Left forelimb (tissue), 1 donor: ENCODE measurements at places on chromosomes 6 and 20.

- DNase-seq: no peak
Measured at GRCh38 chr20:63265891-63266515, 6.6 kb upstream of the ARFGAP1 start.

DNA sequence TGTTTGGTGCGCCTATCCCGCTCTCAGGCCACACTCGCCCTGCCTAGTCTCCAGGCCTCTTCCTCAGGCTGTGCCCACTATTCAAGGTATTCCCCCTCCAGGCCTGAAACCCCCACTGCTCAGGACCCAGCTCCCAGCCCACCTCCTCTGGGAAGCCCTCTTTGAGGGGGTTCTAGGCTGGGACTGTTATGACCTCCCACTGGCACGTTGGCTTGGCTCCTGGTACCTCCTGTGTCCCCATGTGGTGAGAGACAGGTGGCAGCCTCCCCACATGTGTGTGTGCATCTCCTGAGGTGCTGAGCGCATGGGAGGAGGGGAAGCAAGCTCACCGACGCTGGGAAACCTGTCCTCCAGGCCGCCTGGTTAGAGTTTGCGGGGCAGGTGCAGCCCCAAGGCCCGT, 82.5 kb downstream of the EDN3 start:
- no peak for DNase-seq

DNA sequence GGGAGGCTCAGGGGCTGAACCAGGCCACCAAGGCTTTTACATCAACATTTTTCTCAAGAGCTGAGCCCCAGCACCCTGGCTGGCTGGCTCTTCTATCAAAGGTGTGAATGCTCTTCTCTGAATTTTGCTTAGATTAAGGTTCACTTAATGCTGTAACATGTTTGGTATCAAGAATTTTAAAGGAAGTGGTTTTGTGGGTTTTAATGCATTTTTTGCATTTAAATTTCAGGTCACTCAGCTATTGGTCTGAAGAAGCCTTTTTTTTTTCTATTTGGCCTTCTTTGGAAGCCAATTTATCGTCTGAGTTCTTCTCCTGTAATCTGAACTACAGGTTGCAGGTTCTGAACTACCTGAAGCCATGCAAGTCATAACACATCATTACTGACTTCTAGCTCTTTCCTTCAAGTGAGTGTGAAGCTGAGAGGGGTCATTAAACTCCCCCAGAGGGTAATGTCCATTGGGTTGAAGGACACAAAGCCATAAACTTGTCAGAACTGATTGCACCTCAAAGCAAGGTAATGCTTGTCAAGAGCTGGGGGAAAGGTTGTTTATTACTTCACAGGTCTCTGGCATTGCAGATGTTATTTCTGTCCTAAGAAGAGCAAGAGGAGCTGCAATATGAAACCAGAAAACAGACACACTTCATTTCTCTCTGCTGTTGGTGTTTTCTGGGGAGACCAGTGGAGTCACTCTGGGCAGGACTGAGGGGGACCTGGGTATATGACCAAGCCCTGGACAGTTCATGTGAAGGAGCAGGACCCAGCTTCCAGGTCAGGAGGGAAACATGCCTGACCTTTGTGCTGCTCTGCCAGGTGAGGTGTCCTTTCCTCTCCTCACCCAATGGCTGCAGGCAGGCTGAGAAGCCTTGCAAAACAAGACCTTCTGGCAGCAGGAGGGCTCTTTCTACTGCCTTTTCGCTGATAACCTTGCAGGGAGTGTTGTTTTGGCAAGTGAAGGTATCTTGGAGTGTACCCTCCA, 26.1 kb upstream of the NEDD9 start:
- no peak for DNase-seq

GRCh38 chr20:46062621-46063020, 27.1 kb downstream of the NCOA5 start:
- DNase-seq: no peak

DNA sequence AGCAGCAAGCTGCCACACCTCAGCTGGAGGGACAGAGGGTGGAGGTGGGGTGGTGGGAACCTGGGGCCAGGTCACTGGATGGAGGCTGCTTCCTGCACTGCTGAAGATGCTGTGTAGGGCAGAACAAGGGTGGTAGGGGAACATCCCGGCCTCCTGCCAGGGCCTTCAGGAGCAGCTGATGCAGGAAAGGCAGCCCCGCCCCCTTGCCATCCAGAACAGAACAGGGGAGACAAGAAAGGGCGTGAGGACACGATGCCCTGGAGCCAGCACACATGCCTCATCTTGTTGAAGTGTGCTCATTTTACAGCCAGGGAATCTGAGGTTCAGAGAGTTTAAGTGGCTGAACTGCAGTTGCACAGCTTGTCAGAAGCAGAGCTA, 43.1 kb upstream of the PHACTR3 start:
- DNase-seq: no peak

DNA sequence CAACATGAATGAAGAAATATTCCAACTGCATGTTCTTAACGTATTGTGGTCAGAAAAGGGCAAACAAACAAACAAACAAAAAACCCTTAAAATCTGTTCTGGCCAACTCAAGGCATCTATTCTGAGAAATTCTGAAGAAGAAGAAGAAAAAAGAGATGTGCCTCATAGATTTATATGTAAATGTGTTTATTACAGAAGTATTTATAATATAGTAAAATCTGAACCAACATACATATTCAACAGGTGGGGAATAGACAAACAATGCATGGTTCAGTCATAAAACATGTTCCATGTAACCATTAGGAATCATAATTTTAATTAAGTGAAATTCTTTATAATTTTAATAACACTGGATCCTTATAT, 616 bp downstream of the BTN3A2 start:
- DNase-seq: no peak

DNA sequence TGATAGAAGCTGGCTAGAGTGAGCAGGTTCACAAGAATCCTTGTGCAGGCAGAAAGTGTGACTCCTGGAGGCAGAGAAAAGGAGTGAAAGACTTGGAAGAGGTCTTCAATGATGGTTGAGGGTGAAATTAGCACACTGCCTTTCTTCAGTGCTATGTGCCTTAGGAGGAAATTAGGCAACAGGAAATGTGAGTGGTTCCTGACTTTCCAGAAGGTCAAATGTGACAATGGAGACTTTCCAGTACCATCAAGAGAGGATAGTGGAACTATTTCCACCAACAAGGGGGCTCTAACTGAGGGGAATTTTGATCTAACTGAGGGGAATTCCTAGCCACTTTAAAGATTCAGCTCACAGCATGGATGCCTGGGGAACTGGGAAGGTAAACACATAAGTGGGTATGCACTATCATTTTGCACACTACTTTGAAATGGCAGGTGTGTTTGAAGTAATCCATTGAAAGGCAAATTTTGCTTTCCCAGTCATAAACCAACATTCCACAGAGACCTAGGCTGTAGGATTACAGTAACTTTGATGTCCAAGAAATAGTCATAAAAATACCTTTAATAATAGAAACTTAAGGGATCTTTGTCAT, 90.0 kb downstream of the PERP start:
- no peak for DNase-seq

DNA sequence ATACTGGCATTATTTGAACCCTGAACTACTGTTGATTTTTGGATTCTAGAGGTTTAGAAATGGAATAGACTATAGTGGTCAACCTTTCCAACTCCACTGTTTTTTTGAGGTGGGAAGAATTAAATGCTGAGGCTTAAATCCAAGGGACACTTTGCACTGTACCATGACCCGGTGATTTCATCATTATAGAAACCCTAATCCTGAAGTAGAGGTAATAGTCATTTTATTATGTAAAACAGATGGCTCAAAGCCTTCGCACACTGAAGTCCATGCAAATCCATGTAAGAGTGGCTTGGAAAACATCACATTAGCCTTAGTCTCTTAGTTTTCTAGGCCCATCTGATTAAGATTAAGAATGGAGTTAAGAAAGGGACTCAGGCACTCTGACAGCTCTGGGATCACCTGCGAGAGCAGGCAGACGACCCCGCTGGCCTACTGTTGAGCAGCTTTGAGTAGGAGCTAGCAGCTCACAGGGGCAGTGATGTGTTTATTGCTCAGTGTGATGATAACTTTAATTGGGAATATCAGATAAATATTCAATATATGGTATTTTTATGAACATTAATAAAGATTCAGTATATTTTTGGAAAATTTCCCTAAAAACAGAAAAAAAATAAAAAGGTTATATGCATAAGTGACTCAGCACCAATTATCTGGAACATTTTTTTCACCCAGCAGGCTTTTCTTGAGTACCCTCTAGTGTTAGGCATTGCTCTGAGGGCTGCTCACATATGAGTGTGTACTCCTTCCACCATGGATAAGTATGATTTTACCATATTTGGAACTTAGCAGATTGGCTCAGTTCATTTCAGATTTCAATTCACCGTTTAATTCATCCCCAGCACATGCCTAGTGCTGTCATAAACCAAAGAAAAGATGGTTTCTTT, 13.4 kb downstream of the SLX4IP start:
- no peak for DNase-seq
